ENCODE measurements at places on chromosomes 4 and X.

DNA sequence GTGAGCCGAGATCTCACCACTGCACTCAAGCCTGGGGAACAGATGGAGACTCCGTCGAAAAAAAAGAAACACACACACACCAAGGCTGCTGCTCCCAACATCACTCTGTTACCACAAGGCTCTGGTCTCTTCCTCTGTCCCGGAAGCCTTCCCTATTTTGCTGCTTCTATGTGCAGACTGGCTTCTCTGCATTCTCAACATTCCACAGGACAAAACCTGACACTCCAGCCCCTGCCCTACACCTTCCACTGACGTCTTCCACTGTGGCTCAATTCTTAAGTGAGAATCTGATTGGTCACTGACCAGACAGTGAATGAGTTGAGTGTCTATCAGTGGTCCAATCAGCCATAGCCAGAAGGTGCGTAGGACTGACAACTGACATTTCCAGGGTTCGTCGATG is 5.9 kb downstream of the ODAPH start:
- no peak for DNase-seq

DNA sequence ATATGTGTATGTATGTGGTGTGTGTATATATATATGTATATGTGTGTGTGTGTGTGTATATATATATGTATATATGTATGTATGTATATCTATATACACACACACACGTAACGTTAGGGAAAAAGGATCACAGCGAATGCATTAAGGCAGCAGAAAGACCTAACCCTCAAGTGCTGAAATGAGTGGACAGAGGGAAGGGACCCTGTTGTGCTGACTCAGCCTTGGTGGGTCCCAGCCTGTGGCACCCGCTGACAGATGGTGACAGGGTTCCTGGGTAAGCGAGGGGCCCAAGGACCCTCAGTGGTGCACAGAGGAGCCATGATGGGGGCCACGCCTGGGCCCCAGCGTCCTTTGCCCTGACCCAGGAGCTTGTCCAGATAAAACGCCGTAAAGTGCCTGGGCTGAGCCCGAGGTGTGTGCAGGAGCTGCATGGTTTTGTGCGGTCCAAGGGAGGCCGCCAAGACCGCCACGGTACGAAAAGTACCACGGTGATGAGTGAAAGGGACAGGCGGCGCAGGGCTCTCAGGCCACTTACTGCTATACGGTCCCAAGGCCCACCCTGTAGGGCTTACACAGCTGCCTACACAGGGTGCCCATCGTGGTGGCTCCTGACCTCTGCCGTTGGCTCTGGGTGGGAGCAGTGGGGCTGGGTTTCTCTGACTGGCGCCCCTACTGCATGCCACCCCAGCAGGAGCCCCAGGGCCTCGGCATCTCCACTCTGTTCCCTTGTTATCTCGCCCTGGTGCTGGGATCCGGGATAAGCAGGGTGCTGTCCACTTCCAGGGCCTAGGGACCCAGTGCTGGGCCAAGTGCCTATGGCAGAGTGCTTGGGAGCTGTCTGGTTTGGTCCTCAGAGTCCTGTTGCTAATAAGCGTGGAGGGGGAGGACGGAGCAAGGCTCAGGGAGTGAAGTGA is 10.0 kb downstream of the SH3BP2 start:
- DNase-seq, result no peak

GRCh38 chr4:140931911-140932310 is 175.7 kb upstream of the TBC1D9 start:
- DNase-seq, result no peak

DNA sequence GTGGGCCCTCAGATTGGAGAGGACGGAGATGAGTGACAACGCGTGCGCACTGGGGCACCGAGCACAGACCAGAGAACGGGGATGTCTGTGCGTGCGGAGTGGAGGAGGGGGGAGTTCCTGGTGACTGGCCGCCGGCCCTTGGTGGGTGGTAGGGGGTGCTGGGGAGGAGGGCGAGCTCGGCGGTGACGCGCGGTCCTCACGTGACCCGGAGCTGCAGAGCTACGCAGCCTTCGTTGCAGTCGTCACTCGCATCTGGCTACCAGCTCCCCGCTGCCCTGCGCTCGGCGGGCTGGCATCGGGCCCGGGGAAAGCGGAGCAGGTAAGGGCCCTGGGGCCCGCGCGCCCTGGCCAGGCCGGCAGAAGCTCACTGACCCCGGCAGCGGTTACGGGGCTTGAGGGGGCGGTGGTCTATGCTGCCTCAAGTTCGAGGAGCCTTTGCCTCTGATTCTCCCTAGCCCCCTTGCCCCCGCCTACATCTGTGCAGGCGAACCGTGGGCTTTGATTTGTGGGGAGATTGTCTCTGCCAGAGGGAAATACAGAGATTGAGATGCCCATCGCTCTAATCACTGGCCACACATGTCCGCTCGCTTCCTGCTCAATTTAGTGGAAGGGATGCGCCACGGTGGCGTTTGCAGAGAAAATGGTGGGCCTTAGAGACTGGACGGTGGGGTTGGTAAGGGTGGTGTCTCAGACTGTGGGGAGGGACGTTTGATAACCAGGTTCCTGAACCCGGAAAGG is at the start of gene ARMCX4:
Gene ARMCX4 (plus strand): TSS at position 245 of the 738 bp plus-strand sequence. CDS start 3,134 bp downstream, outside the sequence.
- DNase-seq, result peak; percentile 64

DNA sequence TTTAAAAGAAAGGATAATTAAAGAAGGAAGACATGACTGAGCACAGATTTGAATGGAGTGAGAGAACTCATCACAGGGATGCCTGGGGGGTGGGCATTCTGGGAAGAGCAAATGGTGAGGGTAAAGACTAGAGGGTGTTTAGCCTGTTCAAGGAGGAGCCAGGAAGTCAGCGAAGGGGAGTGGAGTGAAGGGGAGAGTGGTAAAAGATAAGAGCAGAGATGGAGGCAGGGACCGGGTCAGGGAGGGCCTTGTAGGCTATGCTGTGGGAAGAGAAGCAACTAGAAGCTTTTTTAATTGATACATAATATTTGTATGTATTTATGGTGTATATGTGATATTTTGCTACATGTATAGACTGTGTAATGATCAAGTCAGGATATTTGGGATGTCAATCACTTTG is 2.2 kb upstream of the VGLL1 start:
- no peak for DNase-seq
